Neural cell (in vitro differentiated cells): ENCODE measurements at places on chromosomes 7 and 10. TPM values are rescaled to one million over a fixed set of nuclear protein-coding genes. Genes with fewer than 3 reads are reported as not detected.

The CALU gene
- polyA plus RNA-seq: 31.8 and 38.1 TPM in 2 replicates

The PTF1A gene
- not detected in 2 replicates for polyA plus RNA-seq

The CALHM3 gene
- polyA plus RNA-seq: not detected in 2 replicates

The FAM24B gene
- polyA plus RNA-seq: 2.8 and 3.4 TPM in 2 replicates

The GOLGA7B gene
- polyA plus RNA-seq: 29.8 and 30.4 TPM in 2 replicates

The PLCE1 gene
- polyA plus RNA-seq: 0.18 and 0.22 TPM in 2 replicates

The HOGA1 gene
- polyA plus RNA-seq: not detected in 2 replicates

The LBX1 gene
- 0.08 TPM in 1 of 2 replicates, not detected in the other for polyA plus RNA-seq

The TACC2 gene
- 17.6 and 19.9 TPM in 2 replicates for polyA plus RNA-seq

The CACNA2D1 gene
- 6.7 and 7.0 TPM in 2 replicates for polyA plus RNA-seq

The SPAM1 gene
- polyA plus RNA-seq: not detected in 2 replicates

The CFTR gene
- polyA plus RNA-seq: not detected in 2 replicates
